ENCODE measurements at places on chromosomes 1 and 21. TPM values are rescaled to one million over a fixed set of nuclear protein-coding genes. Genes with fewer than 3 reads are reported as not detected.
A peak's percentile ranks its signal among the peaks of the same experiment; 100 is the strongest.

LEMD1 gene
- total RNA-seq = not detected

EDARADD gene
- 0.89 TPM for total RNA-seq

TMPRSS15 gene
- total RNA-seq = not detected

MTARC1 gene
- 37.6 TPM for total RNA-seq

PEX14 gene
- 27.9 TPM for total RNA-seq

RER1 gene
- 133 TPM for total RNA-seq

CAMK1G gene
- total RNA-seq = 0.56 TPM

LYPD8 gene
- total RNA-seq = not detected

- DNase-seq = peak; percentile 51
Observed at GRCh38 chr1:1907098-1907736, 7.8 kb upstream of the CALML6 start.

GRCh38 chr1:36387141-36387949, 1.6 kb upstream of the STK40 start:
- DNase-seq = no peak

DNA sequence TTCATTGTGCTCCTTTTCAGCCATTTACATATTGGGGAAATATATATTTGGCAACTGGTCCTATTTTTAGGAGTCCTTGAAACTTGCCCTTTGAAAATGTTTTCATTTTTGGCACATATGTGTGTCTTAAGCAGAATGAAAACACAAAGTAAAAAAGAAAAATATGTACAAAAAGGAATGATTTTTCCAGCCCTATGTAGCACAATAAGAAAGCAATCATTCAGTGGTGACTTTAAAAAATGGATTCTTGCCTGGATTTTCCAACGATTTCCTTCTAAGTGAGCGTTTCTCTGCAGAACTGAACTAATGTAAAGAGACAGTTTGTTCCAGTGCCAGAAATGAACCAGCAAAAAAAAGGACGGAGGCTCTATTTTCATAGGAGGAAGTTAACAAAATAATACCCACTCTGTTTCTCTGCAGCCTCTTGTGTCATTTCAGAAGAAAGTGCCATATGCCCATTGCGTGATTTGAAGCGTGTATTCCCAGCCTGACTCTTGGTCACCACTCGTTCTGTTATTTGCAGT, 340.1 kb downstream of the SETD4 start:
- no peak for DNase-seq

- DNase-seq = no peak
Observed at GRCh38 chr1:6461538-6462411, 4.2 kb downstream of the TNFRSF25 start.

- no peak for DNase-seq
Observed at GRCh38 chr1:17611991-17612390, 72.5 kb downstream of the ARHGEF10L start.

GRCh38 chr21:25234857-25235801, 372.2 kb downstream of the MRPL39 start:
- DNase-seq = no peak

- no peak for DNase-seq
Observed at GRCh38 chr1:178953538-178954324, 72.0 kb upstream of the FAM20B start.

DNA sequence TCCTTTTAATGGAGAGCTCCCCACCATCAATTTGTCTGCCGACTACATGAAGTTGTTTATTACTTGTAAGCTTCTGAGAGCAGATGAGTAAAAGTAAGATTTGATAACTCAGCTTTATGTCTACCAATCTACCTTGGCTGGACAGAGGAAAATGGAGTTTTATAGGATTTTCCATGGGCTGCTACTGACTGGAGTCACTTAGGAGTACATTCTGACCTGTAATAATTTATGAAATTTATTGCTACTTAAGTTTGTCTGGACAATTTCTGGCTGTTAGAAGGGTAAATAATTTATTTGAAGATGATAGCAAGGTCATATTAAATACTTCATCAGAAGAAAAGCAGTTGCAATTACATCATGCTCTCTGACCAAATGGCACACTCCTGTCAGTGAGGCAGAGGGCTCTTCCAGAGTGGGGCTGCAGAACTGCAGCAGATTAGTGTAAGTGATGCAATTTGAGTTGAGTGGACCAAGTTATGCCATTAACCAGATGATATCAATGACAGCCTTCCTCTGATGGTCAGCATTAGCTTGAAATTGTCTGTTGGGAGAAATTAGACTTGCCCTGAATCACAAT, 736.7 kb upstream of the PTBP2 start:
- DNase-seq = no peak

GRCh38 chr1:224490549-224491537, 56.2 kb upstream of the WDR26 start:
- DNase-seq = no peak

DNA sequence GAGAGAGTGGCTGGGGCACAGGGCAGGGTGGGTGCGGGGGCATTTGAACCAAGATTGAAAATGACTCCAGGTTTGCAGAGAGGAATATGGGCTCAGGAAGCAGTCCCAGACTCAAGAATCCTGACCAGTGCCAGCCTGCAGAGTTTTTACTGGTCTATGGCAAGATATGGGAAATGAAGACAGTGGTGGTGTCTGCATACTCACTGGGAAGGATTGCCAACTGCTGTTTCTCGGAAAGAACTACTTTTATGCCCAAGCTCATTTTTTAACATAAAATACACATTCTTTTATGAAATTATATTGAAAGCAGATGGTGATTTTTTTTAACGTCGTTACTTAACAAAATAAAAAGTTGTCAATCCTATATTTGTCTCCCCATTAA, 401.8 kb downstream of the CAMTA1 start:
- DNase-seq = no peak

- DNase-seq = no peak
Observed at GRCh38 chr1:37070126-37070525, 35.8 kb upstream of the GRIK3 start.

DNA sequence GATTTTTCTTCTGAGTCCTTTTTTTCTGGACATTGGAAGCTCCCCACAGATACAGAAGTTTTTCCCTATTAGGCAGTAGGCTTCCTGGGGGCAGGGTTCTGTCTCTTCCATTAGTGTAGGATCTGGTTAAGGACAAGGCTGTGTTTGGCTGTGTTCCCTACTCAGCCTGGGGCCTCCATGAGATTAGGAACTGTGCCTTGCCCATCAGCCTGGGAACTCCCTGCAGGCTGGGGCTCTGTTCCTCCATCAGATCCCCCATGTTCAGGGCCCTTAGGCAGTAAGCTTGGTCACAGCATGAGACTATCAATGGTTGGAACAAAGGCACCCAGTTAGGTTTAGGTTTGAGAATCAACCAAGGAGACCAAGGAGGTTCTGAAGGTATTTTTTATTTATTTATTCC, 22.7 kb downstream of the NAV1 start:
- no peak for DNase-seq

DNA sequence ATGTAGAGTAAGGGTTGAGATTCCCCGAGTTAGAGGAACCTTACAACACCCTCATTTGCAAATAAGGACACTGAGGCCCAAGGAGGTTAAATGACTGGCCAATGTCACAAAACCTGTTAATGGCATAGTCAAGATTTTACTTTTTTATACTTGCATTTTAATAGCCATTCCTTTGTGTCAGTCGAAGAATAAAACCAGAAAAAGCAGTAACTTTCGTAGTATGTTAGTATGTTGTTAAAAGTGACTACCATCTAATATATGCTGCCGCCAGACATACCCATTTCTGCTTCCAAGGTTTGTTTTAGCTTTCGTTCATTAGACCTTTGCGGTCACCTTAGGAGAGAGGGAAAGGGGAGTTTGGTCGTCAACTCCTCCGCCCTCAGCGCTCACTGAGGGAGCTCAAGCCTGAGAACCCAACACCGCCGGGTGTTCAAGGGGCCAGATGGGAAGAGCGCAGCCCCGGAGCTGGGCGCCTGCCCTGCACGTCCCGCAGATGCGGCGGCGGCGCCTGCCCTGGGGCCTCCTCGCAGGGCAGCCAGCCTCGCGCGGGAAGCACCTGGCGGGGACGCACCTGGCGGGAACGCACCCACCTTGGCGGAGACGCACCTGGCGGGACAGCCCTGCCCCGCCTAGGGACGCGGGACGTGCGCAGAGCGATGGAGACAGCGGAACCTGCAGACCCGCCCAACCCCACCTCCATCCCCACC, 466 bp downstream of the VPS26C start:
- DNase-seq = peak; percentile 80

GRCh38 chr1:33228935-33229487, 27.3 kb upstream of the ZNF362 start:
- DNase-seq = no peak

DNA sequence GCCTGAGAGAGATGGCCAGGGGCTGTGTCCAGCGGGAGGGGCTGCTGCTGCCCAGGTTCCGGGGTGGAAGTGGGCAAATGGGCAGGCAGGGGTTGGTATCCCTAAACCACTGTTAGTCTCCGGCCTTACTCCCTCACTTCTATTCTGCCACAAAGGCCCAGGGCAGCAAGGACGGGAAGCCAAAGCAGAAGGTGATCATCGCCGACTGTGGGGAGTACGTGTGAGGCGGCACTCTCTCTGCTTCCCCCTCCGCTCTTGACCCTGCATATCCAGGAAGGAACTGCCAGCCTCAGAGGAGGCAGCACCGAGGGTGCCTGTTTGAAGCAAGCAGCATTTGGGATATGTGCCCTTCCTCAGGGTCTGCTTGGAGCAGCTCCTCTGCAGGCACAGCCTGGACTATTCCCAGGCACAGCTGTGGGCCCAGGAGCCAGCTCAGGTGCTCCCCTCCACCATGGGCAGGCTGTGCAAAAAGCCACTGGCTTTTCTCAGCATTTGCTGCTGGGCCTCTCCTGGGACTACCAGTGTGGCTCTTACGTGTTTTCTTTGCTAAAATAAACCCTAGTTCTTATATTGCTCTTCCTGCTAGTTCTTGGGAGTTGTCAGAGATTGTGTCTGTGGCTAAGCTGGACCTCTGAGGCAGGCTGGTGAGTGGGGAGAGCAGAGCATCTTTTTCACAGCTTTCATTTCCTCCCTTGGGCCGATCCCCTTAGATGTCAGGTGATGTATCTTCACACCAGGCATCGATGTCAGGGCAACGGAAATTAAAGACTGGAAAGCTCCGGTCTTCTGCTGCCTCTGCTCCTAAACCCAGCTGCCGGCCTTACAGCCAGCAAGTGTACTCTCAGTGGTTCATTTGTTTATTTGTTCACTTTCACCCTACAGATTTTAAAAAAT, 14.7 kb downstream of the PPIE start:
- DNase-seq = no peak

DNA sequence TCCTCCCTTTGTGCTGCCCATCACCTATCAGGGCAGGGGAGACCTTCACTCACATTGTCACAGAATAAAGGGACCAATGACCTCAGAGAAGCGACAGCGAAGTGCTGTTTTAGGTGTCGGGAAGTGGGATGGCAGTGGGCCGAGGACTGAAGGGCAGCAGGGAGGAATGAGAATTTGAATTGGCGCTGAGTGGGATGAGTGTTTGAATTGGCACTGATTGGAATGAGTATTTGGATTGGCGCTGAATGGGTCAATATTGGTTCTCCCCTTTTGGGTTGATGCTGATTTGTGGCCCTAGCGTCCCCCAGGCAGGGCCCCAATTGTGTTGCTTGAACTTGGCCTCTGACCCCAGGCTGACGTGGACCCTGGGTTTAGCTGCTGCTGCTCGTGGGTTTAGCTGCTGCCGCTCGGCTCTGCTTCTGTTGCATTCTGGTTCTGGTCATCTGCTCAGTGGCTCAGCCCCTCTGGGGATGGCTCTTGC, 12.4 kb upstream of the UMODL1 start:
- DNase-seq = no peak

DNA sequence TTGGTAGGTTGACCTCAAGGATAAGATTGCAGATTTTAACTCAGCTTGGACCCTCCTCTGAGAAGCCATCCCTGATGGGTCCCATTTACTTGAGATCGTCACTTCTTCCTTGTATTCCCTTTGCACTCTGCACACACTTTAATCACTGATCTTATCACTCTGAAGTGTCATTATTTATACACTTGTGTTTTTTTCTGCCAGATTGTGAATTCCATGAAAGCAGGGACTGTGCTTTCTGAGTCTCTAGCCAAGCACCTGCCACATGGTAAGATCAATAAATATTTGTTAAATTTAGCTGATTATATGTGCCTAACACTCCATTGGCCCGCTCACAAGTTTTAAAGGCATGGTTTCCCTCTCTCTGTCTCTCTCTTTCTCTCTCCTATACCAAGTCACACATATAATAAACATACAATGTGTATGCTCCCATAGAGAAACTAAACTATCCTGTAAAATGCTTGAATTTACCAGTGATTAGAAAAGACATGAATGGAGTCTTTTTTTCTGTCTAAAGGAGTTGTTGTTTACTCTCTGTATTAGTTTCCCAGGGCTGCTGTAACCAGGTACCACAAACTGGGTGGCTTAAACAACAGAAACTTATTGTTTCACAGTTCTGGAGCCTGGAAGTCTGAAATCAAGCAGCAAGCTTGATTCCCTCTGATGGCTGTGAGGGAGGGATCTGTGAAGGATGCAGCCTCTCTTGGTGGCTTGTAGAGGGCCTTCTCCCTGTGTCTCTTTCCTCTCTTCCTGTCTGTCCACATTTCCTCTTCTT, 105.2 kb upstream of the GADD45A start:
- DNase-seq = no peak

- no peak for DNase-seq
Observed at GRCh38 chr1:241228339-241228738, 128.7 kb downstream of the RGS7 start.

DNA sequence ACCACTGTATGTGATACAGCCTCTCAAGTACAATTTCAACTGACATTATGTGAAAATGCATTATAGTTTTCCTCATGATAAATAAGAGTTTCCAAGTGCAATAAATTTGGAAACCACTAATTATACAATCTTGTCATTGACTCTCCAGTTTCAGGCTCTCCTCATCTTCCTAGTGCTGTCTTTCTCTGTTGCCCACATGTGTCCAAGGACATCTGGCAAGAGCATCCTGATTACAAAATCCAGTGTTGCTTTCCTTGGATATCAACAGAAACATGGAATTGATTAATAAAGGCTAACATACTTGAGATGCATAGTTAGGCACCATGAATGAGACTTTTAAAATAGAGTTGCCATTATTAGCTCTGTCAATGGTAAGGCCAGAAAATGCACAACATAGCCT, 15.6 kb upstream of the MAP10 start:
- no peak for DNase-seq

DNA sequence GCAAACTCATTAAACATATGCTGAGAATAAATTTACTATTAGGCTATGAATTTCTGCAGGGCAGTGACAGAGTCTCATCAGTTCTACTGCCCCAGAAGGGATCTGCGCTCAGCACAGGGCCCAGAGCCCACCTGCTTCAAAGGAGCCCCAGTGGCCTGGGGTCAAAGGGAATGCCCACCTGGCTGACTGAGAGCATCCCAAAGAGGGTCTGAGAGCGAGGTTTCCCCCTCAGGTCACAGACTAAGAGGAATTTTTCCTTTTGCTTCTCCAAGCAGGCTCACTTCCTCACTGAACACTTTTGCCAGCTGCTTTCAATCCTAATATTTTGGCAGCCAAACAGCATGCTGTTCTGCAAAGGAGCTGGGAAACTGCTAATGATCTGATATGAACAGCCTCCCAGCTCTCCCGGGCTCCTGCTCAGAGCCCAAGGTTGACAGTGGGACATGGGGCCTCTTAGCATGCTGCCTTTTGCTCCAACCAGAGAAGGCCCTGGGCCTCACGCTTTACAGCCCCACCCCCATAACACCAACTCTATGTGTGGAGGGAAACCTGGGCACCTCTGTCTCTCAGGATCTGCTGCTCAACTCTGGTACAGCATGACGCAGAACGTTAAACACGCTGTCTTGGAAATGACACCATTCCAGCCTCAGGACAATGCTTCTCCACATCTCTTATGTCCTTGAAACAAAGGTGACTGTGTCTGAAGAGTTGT, 70.7 kb upstream of the SYT6 start:
- DNase-seq = no peak

GRCh38 chr1:1959840-1960479, 40.9 kb upstream of the TMEM52 start:
- peak; percentile 90 for DNase-seq

- no peak for DNase-seq
Observed at GRCh38 chr1:226973371-226973897, 33.3 kb downstream of the COQ8A start.

Measured in lower lobe of right lung (tissue), 2 donors.